ENCODE measurements at places on chromosomes 3 and 15. TPM values are rescaled to one million over a fixed set of nuclear protein-coding genes. Genes with fewer than 3 reads are reported as not detected.

DNA sequence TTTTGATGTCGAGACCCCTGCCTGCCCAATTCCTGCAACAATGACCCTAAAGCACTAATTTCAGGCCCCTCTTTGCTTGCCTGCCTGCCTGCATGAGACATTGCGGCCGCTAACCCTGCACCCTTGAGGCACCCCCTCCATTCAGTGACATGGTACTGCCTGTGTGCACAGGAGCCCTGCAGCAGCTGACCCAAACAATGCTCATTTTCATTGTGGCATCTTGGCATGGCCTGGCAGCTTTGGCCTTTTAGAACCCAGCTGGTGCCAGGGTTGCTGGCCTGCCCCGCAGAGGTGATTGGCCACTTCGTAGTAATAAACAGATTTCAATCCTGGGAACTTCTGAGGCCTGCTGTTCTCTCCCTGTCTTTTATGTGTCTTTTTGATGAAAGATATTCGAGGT lies 33.8 kb downstream of the SLCO3A1 start:
- no peak overlapping the region for H3K27ac ChIP-seq
- no peak overlapping the region for H3K4me3 ChIP-seq
- H3K36me3 ChIP-seq: no peaks in the 10 kb centered on the region
- H3K27me3 ChIP-seq: no peaks in the 10 kb centered on the region

The SCN11A gene
- total RNA-seq: 0.10 TPM

GRCh38 chr15:64236156-64236894 lies 73.5 kb upstream of the PPIB start:
- no peak for DNase-seq
- H3K4me1 ChIP-seq: no peaks in the 10 kb centered on the region
- no peaks in the 10 kb centered on the region for H3K36me3 ChIP-seq
- no peaks in the 10 kb centered on the region for H3K27me3 ChIP-seq

DNA sequence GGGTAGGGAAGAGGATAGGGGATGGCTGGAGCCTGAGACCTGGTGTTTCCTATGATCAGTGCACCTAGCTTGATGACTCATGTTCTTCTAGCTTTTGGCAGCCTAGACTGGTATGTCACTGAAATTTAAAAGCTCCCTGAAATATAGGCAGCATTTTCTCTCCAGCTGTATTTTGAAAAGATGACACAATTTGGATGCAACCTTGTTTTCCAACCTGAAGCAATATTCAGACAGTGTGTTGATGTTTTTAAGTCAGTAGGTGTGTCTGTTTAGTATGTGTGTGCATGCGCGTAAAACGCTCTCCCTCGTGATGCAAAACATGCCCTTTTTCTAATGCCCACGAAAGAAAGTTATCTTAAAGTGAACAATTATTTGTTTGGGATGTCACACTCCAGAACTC lies 58.5 kb downstream of the RPL22L1 start:
- H3K27me3 ChIP-seq: no peaks in the 10 kb centered on the region
- H3K4me3 ChIP-seq: no peak overlapping the region
- DNase-seq: no peak
- H3K36me3 ChIP-seq: no peaks in the 10 kb centered on the region
- peaks cover 8% of the 10 kb centered on the region for H3K4me1 ChIP-seq

The FBXL22 gene
- total RNA-seq: 0.54 TPM

- peaks cover 2% of the 10 kb centered on the region for H3K27me3 ChIP-seq
- H3K27ac ChIP-seq: no peak overlapping the region
- peaks cover 2% of the 10 kb centered on the region for H3K4me1 ChIP-seq
- no peaks in the 10 kb centered on the region for H3K36me3 ChIP-seq
- no peak overlapping the region for H3K4me3 ChIP-seq
These were observed 144.3 kb upstream of the MRPS22 start for GRCh38 chr3:139199421-139200010.

GRCh38 chr3:51350751-51351150 lies 34.3 kb upstream of the MANF start:
- no peaks in the 10 kb centered on the region for H3K27me3 ChIP-seq
- H3K4me1 ChIP-seq: no peaks in the 10 kb centered on the region
- H3K4me3 ChIP-seq: no peak overlapping the region

GRCh38 chr3:182711261-182711683 lies 82.0 kb upstream of the ATP11B start:
- no peaks in the 10 kb centered on the region for H3K36me3 ChIP-seq
- no peaks in the 10 kb centered on the region for H3K4me1 ChIP-seq
- DNase-seq: no peak
- H3K4me3 ChIP-seq: no peak overlapping the region
- no peaks in the 10 kb centered on the region for H3K27me3 ChIP-seq

The CYP1A2 gene
- total RNA-seq: not detected

GRCh38 chr15:74543043-74543422 lies 2.0 kb downstream of the ARID3B start:
- H3K27me3 ChIP-seq: no peaks in the 10 kb centered on the region
- peak overlapping the region; percentile 92 for H3K4me3 ChIP-seq
- no peak overlapping the region for H3K27ac ChIP-seq
- H3K36me3 ChIP-seq: peaks cover 35% of the 10 kb centered on the region

DNA sequence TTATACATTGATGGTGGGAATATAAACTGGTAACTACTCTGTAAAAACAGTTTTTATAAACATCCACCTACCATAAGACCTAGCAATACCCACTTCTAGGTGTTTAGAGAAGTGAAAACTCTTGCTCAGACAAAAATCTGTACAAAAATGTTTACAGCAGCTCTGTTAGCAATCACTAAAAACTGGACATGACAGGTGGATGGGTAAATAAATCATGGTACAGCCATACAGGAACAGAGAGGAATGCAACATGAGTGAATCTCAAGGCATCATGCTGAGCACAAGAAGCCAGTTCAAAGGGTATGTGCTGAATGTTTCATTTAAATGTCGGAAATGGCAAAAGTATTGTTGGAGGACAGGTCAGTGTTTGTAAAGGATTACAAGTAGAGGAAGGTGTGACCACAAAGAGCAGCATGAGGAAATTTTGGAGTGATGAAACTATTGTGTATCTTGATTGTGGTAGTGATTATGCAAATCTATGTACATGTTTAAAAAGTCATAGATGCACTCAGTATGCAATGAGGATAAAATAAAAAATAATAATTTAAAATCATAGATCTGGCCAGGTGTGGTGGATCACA lies 2.8 kb upstream of the RNU5A-1 start:
- no peaks in the 10 kb centered on the region for H3K4me1 ChIP-seq
- no peak for DNase-seq
- H3K36me3 ChIP-seq: no peaks in the 10 kb centered on the region
- H3K4me3 ChIP-seq: no peak overlapping the region
- H3K27me3 ChIP-seq: no peaks in the 10 kb centered on the region

- H3K4me3 ChIP-seq: no peak overlapping the region
- no peak overlapping the region for H3K27ac ChIP-seq
- H3K4me1 ChIP-seq: peaks cover 7% of the 10 kb centered on the region
- DNase-seq: no peak
- no peaks in the 10 kb centered on the region for H3K36me3 ChIP-seq
These were observed 191.6 kb downstream of the KCNAB1 start for GRCh38 chr3:156311930-156312329.

- peaks cover 6% of the 10 kb centered on the region for H3K4me1 ChIP-seq
- no peaks in the 10 kb centered on the region for H3K27me3 ChIP-seq
- H3K4me3 ChIP-seq: no peak overlapping the region
- no peaks in the 10 kb centered on the region for H3K36me3 ChIP-seq
- no peak for DNase-seq
These were observed 73.0 kb downstream of the ATP10A start for GRCh38 chr15:25790000-25790660.

GRCh38 chr15:40340740-40341400 lies at the start of gene CCDC9B:
Gene CCDC9B, minus strand, starts transcription at chr15:40340939. Its CDS starts 120 bp downstream, at chr15:40340819.
- H3K27ac ChIP-seq: no peak within 1 kb of the TSS
- peaks cover 26% of the 10 kb centered on the region for H3K4me1 ChIP-seq
- H3K4me3 ChIP-seq: no peak within 1 kb of the TSS
- no peaks in the 10 kb centered on the region for H3K36me3 ChIP-seq

DNA sequence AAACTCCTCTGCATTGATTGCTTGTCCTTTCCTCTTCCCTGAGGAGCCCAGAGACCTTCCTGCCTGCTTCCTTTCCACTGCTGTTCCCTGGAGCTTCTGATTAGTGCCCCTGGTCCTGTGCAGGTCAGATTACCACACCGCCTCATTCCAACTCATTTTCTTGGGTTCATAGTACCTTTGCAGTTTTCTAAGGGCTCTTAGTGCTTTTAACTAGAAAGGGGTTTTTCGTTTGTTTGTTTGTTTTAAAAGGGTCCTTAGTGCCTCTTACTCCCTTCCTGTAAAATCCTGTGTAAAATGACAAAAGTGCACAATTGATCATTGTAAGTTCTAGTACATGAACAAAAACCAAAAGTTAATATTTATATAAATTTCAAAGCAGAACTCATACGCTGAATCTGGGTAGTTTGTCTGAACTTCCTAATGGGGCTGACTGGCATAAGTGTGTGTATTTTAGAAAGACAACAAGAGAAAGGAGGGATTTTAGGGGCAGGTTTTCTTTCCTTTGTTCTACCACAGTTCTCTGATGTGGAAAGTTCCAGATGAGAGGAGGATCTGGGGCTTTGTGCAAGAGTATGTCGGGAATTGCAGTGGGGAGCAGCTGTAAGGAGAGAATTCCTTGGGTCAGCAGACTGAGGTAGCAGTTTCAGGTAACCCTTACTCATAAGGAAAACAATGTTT lies 30.6 kb downstream of the SNRK start:
- H3K27ac ChIP-seq: no peak overlapping the region
- H3K4me3 ChIP-seq: no peak overlapping the region
- no peaks in the 10 kb centered on the region for H3K36me3 ChIP-seq
- DNase-seq: peak; percentile 10
- no peaks in the 10 kb centered on the region for H3K27me3 ChIP-seq

- H3K36me3 ChIP-seq: no peaks in the 10 kb centered on the region
- no peaks in the 10 kb centered on the region for H3K27me3 ChIP-seq
- H3K27ac ChIP-seq: no peak overlapping the region
- no peak overlapping the region for H3K4me3 ChIP-seq
- H3K4me1 ChIP-seq: no peaks in the 10 kb centered on the region
These were observed 29.8 kb upstream of the FAM98B start for GRCh38 chr15:38424101-38424552.

The PIERCE2 gene
- 1.4 TPM for total RNA-seq

DNA sequence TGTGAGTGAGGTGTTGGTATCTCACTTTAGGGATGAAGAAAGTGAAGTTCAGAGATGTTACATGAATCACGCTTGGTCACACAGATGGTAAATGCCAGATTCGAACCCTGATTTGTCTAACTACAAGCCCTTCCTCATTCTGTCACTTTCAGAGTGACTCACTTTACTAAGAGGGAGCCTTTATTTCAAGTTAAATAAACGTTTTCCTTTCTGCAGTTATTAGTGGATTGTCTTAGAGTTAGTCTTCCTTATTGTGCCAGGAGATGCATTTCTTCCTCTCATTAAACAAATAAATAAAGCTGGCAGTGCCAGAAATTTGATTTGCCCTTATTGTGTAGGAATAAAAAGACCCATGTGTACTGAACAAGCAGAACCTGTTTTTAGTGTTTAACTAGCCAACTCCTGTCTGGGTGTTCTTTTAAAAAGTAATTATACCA lies 162.5 kb downstream of the AKAP13 start:
- no peaks in the 10 kb centered on the region for H3K27me3 ChIP-seq
- H3K4me3 ChIP-seq: no peak overlapping the region
- no peak overlapping the region for H3K27ac ChIP-seq
- no peaks in the 10 kb centered on the region for H3K36me3 ChIP-seq
- DNase-seq: no peak

DNA sequence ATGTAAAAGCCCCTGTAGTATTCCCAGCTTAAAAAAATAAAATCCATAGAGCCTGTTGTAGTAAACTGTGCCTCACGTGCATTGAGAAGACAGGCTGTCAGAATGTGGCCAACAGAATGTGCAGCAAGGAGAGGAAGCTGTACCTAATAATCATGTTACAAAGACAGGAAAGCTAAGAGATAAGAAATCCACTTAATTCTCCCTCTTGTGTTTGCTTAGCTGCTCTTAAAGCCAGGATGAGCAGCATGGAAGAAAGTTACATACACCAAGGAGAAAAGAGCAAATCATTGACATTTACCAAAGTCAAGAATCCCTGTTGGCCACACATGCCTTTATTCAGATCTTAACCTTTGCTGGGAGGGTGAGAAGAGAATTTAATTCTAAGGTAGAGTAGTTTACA lies 85.9 kb downstream of the TNIK start:
- H3K36me3 ChIP-seq: no peaks in the 10 kb centered on the region
- H3K4me3 ChIP-seq: no peak overlapping the region
- H3K27ac ChIP-seq: no peak overlapping the region

GRCh38 chr3:105598042-105598796 lies 231.5 kb downstream of the ALCAM start:
- H3K27me3 ChIP-seq: no peaks in the 10 kb centered on the region
- H3K4me3 ChIP-seq: no peak overlapping the region
- H3K4me1 ChIP-seq: no peaks in the 10 kb centered on the region
- no peak overlapping the region for H3K27ac ChIP-seq
- no peaks in the 10 kb centered on the region for H3K36me3 ChIP-seq
- no peak for DNase-seq

DNA sequence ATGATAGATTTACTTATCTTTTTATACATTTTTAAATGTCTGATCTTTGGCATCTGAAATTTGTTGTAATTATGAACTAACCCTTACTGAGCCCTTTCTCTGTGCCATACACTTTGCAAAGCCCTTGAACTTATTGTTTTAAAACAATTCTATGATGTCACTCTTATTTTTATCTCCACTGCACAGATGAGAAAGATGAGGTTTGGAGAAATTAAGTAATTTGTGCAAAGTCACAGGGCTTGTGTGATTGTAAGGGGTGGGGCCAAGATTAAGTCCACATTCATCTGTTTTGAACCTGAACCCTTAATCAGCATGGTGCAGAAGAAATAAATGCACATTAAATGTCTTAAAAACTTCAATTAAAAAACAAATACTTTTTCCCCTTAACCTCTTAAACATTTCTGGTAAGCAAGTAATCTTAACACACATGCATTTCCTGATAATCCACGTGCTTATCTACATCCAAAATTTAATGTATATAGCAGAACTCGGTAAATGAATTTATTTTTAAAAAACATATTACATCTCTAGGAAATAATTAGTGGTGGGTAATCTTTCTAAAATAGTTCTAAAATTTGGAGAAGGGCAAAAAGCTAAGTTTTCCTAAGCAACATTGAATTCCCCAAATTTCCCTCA lies 189.8 kb upstream of the TBC1D5 start:
- H3K27me3 ChIP-seq: no peaks in the 10 kb centered on the region
- no peaks in the 10 kb centered on the region for H3K36me3 ChIP-seq
- no peak overlapping the region for H3K27ac ChIP-seq
- no peaks in the 10 kb centered on the region for H3K4me1 ChIP-seq

- no peaks in the 10 kb centered on the region for H3K27me3 ChIP-seq
- H3K4me3 ChIP-seq: no peak overlapping the region
- no peak for DNase-seq
- 0 out of 2 replicates have a peak, but pooled peaks cover 1% of the 10 kb centered on the region for H3K4me1 ChIP-seq
These were observed 133.4 kb downstream of the PLCH1 start for GRCh38 chr3:155611456-155611855.

GRCh38 chr15:86877171-86877631 lies 797.5 kb downstream of the AGBL1 start:
- no peaks in the 10 kb centered on the region for H3K4me1 ChIP-seq
- H3K27ac ChIP-seq: no peak overlapping the region
- no peaks in the 10 kb centered on the region for H3K36me3 ChIP-seq
- H3K4me3 ChIP-seq: no peak overlapping the region
- no peak for DNase-seq

- no peaks in the 10 kb centered on the region for H3K36me3 ChIP-seq
- no peaks in the 10 kb centered on the region for H3K4me1 ChIP-seq
- no peak overlapping the region for H3K4me3 ChIP-seq
- DNase-seq: no peak
- no peak overlapping the region for H3K27ac ChIP-seq
- no peaks in the 10 kb centered on the region for H3K27me3 ChIP-seq
These were observed 135.5 kb downstream of the TGFBR2 start for GRCh38 chr3:30741889-30742288.

All from H1 (cell line).